ENCODE measurements at places on chromosomes 16 and 17.

DNA sequence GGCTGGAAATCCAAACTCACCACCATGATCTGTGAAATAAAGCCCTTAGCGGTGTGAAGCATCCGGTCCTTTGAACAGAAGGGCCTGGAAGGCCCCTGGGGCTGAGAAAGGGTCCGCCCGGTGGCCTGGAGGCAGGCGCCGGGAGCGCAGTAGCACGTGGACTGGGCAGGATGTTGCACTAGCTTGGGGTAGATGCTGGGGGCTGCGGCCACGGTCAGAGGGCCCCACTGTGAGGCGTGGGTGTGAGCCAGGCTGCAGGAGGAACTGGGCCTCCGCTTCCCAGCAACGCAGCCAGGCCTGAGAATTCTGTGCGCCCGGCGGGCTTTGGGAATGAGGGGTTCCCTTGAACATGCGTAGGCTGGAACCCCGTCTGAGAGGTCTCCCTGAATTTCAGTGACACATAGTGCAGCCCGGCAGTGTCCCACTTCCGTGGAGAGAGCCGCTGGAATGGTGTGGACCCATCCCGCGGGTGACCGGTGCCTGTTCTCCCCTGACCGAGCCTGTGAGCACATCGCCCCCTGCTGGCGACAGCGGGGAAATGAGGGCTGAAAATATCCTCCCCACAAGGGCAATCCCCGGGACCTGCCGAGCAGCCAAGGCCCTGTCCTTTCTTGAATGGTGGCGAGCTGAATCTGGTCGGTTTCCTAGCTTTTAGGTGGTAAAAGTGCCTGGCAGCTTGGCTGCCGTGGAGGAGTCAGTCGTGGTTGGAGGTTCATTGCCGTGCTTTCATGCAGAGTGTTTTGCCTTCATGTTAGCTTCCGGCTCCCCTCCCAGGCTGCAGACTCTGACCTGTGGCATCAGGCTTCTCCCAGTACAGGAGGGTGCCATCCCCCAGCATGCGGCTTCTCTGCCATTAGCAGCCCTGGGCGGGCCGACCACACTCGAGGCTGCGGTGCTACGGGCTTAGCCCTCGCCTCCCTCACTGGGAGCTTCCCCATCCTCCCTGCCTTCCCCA is 43.8 kb downstream of the DNAJA2 start:
- DNase-seq = peak; percentile 79

- no peak for DNase-seq
Observed at GRCh38 chr17:45873728-45874127, 20.6 kb upstream of the MAPT start.

DNA sequence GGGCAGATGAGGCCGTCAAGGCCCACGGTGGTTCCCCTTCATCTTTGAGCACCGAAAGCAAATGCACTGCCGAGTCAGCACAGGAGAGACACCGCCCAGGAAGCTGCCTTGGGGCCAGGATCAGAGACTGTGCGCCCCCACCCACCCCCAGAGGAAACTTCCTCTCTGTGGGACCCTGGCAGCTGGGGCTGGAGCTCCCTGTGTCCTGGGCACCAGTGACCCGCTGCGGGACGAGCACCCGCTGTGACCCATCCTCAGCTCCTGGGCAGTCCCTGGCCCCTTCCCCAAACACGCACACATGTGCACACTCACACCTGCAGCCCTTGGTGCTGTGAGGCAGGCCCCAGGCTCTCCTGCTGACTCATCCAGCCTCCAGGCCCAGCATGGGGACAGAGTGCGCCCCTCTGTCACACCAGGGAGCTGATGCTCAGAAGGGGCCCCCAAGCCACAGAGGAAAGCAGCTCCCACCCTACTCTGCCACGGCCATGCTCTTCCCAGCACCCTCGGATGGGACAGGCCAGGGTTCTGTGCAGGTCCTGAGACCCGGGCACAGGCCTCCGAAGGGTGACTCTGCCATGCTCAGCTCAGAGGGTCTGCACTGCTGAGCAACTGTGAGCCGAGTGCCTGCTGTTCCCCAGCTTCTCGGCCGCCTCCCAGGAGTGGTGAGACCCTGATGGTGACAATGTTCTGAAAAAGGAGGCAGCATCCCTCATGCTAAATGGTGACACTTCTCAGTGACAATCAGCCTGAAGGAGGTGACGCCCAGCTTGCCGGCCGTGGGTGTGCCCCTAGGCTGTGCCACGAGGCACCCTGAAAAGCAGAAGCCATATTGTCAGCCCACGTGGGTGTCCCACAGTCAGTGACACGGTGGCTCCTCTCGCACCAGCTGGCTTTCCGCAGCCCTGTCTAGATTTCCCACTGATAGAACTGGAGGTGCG is 3.6 kb downstream of the PIEZO1 start:
- no peak for DNase-seq

GRCh38 chr17:70687421-70687820 is 518.1 kb downstream of the KCNJ2 start:
- peak; percentile 3 for DNase-seq

DNA sequence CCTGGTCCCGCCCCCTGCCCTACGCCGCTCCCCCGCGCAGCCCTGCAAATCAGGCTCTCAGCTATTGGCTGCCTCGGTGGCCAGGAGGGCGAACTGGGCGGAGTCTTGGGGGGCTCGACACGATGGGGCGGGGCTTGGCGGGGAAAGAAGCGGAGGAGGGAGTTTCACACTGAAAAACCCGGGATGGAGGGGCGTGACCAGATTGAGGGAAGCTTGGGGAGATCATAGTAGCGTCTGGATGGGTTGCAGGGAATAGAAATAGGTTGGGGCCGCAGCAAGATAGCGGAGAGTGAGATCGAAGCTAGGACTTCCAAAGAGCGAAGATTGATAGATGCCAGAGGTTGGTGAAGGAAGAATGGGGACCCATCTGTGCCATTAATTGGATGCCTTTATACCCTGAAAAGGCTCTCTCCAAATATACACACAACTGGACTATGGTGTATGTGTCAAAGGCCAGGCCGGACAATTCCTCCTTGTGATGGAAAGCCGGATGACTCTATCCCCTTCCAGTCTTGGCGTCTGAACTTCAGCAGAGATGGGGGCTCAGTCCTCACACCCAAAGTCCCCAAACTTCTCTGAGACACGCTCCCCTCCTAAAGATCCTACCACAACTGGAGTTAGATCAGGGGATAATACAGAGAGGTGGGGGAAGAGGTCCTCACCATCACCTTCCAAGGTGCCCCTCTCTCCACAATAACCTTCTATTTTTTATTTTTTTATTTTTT is 376 bp upstream of the STAC2 start:
- DNase-seq = no peak

DNA sequence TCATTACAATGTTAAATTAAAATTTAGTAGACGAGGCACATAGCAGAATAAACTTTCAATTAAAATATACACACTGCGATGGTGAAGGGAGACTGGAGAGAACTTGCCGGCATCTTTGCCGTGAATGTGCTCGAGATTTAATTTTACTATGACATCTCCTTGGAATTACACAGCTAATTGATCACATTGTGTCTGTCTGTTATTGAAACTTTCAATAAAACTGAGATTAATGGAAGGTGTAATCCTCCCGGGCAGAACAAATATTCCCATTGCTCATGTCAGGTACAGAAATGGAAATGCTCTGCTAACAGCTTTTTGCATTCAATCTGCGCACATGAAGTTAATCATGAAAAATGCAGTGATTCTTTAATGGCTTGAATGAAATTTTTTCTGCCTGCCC is 210.1 kb upstream of the NLRP1 start:
- no peak for DNase-seq

- no peak for DNase-seq
Observed at GRCh38 chr16:89536371-89536770, 24.1 kb upstream of the RPL13 start.

DNA sequence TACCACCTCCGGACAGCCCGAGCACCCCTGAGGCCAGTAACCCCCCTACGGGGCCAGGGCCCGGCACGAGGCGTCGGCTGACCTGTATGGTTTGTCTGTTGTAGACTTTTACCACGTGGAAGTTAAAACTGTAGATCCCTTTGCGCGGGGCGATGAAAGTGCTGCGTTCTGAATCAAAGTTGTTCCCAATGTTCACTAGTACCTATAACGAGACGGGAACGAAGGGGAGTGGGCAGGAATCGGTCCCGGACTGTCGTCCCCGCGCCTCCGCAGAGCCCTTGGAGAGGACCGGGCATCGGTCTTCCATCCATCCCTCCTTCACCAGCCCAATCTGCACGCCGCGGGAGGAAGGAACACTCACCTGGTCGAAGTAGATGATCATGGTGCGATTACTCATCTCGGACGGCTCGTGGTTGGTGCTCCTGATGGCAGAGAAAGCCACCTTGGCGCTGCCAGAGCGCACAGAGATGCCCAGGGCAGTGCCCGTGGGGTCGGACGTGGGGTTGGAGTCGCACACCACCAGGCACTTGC is 732 bp downstream of the CBLN1 start:
- no peak for DNase-seq

GRCh38 chr17:81954131-81955057 is 6.6 kb downstream of the NOTUM start:
- DNase-seq = no peak

GRCh38 chr17:50783193-50783660 is 15.9 kb upstream of the ANKRD40CL start:
- peak; percentile 93 for DNase-seq

- DNase-seq = no peak
Observed at GRCh38 chr16:58516768-58517107, 1.4 kb downstream of the SETD6 start.

- DNase-seq = no peak
Observed at GRCh38 chr17:40558300-40558889, 6.9 kb downstream of the CCR7 start.

- no peak for DNase-seq
Observed at GRCh38 chr16:75083813-75084212, 32.8 kb downstream of the LDHD start.

- no peak for DNase-seq
Observed at GRCh38 chr16:56262551-56263245, 71.4 kb downstream of the GNAO1 start.

DNA sequence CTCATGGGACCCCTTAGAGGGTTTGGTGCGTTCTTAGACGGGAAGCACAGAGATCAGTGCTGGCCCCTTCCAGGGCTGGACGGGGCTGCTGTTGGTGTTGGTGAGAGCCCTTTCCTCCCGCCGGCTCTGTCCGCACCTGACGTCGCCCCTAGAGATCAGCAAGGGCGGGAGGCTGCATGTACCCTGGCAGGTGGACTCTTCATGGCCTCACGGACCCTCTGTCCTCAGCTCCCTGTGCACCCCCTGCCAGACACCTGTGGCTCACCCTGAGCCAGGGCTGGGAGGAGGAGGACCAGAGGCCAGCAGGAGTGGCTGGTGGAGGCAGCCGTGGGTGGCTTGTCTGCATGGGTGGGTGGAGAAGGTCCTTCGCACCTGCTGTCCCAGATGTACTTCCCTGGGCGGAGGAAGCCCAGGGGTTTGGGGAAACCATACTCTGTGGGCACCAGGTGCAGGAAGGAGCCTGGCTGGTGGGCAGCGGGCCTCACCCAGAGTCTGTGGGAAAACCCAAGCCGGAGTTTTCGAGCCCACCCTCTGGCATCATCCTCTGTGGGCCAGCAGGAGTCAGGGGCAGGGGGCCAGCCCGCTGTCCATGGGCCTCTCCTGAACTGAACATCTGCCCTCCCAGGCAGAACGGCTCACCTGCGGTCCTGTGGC is 348.6 kb downstream of the SEC14L1 start:
- no peak for DNase-seq

DNA sequence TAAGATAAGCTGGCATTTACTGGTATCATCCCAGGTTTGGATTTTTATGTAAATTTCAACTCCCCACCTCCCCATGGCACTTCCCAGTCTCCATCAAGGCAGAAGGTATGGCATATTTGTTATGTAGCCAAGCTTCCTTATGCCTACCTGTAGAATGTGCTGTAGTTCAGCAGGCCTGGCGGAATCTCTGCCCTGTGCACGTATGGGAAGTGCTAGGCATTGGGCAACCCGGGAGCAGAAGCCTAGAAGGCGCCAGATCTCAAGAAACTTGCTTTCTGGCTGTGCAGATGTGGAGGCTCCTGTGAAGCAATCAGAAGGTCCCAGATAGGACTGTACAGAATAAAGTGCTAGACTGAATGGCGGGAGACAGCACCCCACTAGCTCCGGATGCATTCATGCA is 64.7 kb downstream of the SNX20 start:
- no peak for DNase-seq

- no peak for DNase-seq
Observed at GRCh38 chr16:25141648-25142047, 30.1 kb downstream of the LCMT1 start.

- DNase-seq = no peak
Observed at GRCh38 chr16:73891129-73891542, 405.5 kb upstream of the PSMD7 start.

DNA sequence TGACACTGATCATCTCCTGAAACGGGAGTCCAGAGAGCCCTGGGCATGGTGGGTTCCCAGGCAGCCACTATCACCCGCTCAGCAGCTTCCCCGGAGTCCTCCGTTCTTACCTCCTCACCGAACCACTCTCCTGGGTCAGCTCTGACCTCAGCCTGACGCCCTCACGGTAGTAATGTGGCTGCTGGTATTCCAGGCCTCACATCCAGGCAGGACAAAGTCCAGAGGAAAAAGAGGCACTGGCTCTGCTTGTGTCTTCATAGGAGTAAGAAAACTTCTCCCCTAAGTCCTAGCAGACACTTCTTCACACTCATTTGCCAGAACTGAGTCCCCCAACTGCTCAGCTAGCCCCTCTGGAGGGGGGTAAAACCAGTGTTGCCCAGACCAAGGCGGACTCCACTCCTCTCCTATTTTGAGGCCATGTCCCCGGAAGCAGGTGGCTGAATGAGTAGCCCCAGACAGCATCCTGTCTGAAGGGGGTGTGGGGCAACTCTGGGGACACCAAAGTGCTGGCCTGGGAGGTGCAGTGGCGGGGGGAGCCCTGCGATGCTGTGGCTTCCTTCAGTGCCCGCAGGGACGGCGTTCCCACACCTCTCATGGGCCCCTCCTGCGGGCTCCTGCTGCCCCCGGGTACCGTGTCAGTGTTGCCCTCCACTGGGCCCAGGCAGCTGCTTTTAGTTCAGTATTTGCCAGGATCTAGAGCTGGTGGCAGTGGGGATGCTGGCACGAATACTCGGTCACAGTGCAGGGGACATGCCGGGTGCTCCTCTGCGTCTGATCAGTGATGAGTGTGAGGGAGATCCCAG is 5.4 kb downstream of the FSCN2 start:
- peak; percentile 26 for DNase-seq
